ENCODE measurements at places on chromosomes 1 and 21. TPM values are rescaled to one million over a fixed set of nuclear protein-coding genes. Genes with fewer than 3 reads are reported as not detected.

DNA sequence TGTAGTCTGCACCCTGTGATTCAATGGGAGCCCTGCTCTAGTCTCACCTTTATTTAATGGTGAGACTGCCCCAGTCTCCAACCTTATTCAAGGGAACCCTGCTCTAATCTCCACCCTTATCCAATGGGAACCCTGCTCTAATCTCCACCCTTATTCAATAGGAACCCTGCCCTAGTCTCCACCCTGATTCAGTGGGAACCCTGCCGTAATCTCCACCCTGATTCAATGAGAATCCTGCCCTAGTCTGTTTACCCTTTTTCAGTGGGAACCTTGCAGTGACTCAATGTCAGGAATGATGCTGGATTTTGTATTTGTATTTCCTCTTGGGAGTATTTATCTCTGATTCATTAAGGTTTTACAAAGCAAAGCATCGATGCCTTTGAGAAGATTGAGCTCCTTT lies 39.5 kb downstream of the TRPM2 start:
- DNase-seq: no peak

DNA sequence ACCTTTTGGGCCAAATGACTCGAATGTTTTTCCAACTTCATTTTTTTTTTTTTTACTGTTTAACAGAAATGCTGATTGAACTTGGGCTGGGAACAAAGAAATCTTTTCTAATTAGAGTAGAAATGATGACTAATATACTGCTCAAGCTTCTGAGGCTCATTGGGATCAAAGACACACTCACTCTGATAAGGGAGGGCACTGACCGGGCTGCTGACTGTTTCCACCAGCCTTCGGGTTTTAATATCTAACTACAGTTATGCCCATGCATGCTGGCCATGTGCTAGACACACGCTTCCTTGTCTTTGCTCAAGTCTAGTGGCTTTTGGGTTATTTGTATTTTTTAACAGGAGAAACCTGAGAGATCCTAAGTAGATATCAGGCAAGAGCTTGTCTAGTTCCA lies 16.8 kb downstream of the ZBTB18 start:
- no peak for DNase-seq

DNA sequence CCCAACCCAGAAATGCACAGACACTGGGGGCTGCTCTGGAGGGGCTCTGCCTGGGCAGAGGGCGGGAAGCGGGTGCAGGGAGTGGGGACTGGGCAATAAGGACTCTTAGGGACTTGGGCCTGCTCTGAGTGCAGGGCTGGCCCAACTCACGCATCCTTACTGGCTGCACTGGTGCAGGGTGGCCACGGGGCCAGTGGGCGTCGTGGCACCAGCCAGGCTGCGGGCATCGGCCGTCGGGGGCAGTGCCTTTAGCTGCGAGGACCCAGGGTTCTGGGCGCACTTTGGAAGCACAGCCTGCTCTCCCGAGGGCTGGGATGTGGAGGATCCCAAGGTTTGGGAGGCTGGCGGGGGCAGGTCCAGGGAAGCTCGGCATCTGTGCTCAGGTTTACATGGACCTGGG lies 27.1 kb upstream of the TTLL10 start:
- DNase-seq: no peak

- DNase-seq: no peak
These were observed 7.8 kb upstream of the AMIGO1 start for GRCh38 chr1:109517337-109517736.

DNA sequence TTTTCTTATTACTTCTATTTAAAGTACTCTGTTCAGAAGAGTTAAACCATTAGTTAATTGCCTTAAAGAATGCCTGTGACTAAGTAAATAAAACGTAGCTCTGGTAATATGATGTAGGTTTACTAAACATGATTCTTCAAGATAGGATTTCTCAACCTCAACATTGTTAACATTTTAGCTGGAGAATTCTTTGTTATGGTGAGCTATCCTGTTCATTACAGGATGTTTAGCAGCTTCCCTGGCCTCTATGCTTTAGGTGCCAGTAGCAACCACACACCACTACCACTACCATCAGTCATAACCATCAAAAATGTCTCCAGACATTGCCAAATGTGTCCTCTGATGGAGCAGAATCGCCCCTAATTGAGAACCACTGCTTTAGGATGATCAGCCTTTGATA lies 10.7 kb downstream of the RPF1 start:
- DNase-seq: no peak

- DNase-seq: no peak
These were observed 1.2 kb downstream of the EFHD2 start for GRCh38 chr1:15410884-15411245.

Gene RGS5
- 223 TPM for total RNA-seq

Gene S100A5
- total RNA-seq: not detected

Gene ZC3H12A
- total RNA-seq: 3.3 TPM

Data from cardiac septum (tissue), 1 donor.